ENCODE measurements at places on chromosomes 2 and 18.

DNA sequence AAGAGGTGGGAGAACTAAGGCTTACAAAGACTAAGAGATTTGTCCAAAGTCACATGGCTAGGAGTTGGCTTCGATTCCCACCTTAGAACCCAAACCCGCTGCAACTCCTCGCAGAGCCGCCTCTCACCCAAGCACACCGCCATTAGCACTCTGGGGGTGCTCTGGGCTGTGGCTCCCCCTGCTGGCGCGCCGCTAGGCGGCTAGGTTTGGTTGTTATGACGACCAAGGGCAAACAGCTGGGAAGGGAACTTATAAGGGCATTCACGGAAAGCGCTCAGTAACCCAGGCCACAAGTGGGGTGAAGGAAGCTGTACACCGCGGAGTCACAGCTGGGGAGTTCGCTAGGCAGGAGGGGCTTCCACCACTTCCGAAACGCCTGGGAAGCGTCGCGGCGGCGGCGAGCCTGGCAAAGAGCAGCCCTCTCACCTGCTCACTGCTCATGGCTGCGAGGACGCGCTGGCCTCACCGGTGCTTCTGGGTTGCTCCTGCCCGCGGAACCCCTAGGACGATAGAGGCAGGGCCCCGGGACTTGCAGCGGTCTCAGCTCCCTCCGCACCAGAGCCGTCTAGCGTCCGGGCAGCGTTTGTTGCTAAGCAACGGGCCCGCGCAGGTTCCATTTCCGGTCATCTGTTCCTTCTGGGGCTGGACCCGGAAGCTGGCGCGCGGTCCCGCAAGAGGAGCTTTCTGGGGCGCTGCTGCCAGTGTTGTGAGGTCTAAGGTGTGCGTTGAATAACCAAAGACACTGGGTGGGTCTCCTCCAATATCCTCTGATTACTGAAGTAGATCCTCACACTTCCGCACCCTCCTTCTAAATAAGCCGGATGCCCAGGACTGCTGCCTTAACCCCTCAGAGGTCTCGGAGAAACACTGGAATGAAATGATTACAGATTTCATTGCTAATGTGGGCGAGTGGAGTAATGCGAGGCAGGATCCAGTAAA is at the start of gene DNAH7:
TSS of gene DNAH7 (minus strand) at position 567 of the 939 bp plus-strand sequence. CDS start at position 441, 126 bp downstream.
- no peak for DNase-seq

- no peak for DNase-seq
These were observed 509.9 kb upstream of the VRK2 start for GRCh38 chr2:57536535-57537231.

DNA sequence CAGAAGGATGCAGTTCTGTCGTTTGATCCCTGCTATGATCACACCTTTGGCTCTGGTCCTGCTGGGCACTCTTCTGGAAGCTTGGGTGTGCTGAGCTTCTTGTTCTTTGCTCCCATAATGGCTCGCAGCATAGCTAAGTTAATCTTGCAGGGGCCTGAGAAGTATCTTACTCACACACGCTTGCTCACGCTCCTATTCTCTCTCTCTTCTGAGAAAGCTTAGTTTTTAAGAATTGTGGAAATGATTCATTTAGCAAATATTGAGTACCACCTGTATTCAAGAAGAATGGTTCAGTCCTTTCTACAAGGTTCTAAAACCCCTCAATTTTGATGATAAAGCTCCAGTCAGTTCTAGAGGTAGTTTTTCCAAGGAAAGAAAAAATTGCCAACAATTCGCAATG is 40.6 kb downstream of the XRCC5 start:
- no peak for DNase-seq

DNA sequence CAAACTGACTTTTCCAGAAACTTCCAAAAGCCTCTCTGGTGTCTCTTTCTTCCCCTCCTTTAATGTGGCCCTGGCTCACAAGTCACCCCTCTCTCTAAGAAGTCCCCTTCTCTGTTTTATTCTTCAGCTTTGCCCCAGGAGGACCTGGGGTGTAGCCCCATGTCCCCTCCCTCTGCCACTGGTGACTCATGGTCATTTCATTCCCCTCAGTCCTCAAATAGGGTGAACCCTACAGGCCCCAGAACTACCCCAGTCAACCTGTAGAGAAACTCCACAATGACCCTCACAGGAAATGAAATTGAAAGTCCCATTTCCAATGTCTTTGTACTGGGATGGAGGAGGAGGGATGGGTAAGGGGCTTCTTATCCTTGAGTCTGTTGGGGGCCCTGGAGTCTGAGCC is 6.2 kb upstream of the SPEG start:
- no peak for DNase-seq

DNA sequence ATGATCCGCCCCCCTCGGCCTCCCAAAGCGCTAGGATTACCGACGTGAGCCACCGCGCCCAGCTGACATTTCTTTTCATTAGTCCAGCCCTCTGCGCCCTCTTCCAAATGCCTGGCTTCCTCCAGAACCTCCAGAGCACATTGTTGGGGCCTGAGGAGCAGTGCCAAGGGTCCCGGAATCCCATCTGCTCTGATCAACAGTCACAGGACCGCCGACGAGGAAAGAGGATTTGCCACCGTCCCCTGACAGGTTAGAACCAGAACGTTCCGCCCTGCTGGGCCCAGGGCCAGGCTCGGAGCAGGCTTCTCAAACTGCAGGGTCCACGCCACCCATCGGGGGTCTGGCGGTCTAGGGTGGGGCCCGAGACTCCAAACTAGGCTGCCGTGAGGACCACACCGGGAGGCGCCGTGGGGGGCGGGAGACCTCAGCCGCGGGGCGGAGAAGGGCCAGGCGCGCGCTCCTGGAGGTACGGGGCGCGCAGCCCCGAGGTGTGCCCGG is 36.9 kb upstream of the ITM2C start:
- DNase-seq: no peak

DNA sequence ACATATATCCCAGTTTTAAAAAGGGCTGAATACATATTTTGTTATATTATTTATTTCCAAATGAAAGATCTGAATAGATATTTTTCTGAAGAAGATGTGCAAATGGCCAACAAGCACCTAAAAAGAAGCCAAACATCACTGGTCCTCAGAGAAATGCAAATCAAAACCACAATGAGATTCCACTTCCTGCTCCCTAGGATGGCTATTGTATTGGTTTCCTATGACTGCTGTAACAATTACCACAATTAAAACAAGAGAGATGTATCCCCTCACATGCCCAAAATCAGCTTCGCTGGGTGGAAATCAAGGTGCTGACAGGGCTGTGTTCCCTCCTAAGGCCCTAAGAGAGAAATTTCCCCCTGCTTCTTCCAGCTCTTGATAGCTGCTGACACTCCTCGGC is 23.2 kb downstream of the ABCB11 start:
- DNase-seq: no peak

DNA sequence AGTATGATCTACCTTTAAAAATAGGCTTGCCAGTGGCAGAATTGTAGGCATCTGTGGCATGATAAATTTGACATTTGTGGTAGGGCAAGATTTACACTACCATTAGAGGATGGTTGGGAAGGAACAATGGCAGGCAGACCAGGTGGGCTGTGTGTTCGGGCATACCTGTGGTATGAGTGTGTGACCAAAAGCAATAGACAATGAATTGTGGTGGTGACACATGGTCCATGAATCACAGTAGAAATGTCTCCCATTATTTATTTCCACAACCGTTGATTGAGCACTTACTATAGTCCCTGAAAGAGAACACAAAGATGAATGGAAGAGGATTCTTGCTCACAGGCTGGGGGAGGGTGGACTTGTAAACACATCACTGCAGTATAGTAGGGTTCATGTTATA is 29.9 kb upstream of the RUFY4 start:
- no peak for DNase-seq

DNA sequence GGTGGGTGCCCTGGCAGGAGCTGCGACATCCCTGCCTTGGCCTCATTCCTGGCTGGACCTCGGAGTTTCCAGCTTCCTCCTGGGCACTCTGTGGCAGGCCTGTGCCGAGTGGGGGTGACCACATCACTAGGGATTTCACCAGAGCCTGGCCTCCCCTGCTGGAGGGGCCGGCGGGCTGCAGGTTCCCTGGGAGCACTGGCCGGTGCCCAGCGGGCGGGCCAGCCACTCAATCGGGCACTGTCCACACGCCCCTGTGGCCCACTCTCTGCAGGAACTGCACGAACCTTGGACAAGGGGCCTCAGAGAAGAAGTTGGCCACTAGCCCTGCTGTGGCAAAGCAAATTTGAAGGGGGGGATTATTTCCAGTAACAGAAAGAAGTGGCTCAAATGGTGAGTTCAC is 110.7 kb upstream of the APCDD1 start:
- no peak for DNase-seq

DNA sequence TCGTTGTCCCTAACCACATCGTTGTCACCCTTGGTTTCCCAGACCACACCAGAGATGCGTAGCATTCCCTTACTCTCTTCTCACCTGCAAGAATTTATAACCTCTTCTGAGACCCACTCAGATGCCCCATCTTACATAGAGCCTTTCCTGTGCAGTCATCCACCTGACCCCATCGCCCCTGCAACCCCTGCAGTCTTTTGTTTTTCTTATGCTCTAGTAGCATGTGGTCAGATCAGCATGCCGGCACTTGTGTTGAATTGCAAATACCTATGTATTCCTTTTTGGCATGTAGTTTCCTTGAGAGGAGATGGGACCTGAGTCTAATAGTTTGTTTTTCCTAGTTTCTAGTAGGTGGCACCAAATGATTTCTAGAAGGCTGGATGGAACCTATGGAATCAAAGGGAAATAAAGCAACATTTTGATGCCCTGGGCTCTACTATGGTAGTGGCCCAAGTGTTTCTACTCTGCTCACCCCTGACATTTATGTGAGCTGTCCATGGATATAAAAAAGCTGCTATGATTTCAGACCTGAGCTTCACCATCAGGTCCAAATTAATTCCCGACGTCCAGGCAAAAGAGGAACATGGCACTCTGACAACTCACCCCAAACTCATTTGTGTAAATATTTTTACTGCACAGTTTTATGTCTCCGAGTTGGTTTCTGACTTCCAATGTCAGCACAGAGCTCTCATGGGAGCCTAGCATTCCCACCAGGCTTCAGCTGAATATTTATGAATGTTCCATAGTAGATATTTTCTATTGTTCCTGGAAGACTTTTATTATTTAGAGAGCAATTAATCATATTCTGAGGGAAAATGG is 143.6 kb downstream of the RNF144A start:
- DNase-seq: no peak

DNA sequence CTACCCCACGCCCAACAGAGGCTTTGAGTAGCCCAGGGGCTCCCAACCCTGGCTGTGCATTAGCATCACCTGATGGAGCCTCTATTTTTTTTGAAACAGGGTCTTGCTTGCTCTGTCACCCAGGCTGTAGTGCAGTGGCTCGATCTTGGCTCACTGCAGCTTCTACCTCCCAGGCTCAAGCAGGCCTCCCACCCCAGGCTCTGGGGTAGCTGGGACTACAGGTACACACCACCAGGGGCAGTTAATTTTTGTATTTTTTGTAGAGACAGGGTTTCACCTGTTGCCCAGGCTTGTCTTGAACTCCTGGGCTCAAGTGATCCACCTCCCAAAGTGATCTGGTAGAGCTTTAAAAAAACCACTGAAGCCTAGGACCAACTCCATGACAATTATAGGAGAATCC is 394.8 kb upstream of the ATP5MC3 start:
- no peak for DNase-seq

- no peak for DNase-seq
These were observed 438.1 kb upstream of the DSEL start for GRCh38 chr18:67954594-67954993.

DNA sequence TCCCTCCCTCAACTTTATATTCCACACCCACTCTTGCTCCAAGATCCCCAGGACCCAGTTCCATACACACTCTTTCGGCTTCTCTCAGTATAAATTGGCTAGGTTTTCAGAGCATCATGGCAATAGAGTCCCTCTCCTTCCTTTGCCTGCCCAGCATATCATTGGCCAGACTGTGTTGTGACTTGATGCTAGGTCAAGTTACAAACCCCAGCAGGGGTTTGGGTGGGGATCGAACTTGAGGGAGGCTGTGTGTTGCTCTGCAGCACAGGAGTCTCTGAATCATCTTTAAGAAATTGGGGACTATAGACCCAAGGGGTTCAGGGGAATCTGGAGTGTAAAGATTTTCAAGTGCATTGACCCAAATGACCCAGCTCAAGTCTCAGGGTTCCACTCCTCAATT is 477.5 kb upstream of the MEIS1 start:
- DNase-seq: no peak

DNA sequence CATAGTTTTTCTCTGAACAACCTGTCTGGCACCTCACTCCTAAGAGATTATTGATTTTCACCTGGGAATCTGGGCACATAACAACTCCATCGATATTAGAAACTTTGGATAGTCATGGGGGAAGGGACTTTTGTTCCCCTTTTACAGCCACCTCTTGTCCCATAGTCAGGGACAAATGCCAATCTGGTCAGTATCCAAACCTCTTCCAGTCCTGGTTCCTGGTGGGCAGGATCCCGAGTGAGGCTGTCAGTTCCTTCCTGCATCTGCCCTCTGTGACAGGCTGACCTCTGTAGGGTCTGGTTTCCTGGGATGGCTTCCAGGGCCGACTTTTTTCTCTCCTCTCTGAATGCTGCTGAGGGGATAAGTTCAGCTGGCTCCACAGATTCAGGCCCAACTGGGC is 11.0 kb downstream of the KIF5C start:
- no peak for DNase-seq

GRCh38 chr2:46164529-46165301 is 132.5 kb upstream of the EPAS1 start:
- no peak for DNase-seq

All from SK-N-MC (cell line).